ENCODE measurements at places on chromosomes 16 and 17.

- no peak for DNase-seq
Observed at GRCh38 chr16:3059723-3060242, 5.7 kb upstream of the IL32 start.

GRCh38 chr16:56343661-56344517 lies 81.5 kb downstream of the AMFR start:
- DNase-seq: no peak

GRCh38 chr17:45857977-45858708 lies 13.5 kb downstream of the SPPL2C start:
- no peak for DNase-seq

- DNase-seq: no peak
Observed at GRCh38 chr16:3841729-3842508, 38.6 kb downstream of the CREBBP start.

DNA sequence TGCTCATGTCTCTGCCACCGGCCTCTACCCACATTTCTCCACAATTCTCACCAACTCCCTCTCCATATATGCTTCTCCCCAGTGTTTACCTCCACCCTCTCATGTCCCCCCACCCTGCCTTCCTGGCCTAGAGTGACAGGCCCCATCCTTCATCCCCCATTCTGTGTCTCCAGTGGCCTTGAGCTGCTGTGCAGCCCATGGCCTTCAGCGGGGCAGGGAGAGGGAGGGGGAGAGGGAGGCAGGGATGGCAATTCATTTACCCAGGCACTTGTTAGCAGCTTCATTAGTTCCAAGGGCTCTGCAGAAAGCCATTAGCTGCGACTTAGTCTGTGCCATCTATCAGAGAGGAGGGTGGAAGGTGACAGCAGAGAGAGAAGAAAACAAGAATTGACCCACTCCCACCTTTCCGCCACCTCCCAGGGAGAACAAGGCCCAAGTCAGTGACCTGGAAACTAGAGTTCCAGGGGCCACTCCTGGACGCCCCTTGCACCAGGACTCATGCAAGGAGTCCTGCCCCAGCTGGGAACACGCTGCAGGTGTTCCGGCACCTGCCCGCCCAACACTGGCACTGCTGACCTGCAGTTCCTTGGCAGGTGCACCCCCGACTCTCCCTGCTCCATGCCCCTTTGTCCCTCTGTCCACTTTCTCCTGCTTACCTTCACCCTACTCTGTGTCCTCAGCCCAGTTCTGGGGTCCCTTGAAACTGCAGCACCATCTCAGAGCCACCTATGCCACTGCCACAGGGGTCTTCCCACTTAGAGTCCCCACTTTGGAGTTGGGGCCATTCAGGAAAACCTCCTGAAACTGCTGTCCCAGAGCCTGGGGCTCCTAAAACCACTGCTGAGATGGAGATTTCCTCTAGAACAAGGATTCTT lies 23.5 kb upstream of the PYY start:
- no peak for DNase-seq

GRCh38 chr17:17546399-17547185 lies 44.9 kb downstream of the PEMT start:
- DNase-seq: no peak

GRCh38 chr17:5571281-5571680 lies 13.0 kb downstream of the NLRP1 start:
- no peak for DNase-seq

DNA sequence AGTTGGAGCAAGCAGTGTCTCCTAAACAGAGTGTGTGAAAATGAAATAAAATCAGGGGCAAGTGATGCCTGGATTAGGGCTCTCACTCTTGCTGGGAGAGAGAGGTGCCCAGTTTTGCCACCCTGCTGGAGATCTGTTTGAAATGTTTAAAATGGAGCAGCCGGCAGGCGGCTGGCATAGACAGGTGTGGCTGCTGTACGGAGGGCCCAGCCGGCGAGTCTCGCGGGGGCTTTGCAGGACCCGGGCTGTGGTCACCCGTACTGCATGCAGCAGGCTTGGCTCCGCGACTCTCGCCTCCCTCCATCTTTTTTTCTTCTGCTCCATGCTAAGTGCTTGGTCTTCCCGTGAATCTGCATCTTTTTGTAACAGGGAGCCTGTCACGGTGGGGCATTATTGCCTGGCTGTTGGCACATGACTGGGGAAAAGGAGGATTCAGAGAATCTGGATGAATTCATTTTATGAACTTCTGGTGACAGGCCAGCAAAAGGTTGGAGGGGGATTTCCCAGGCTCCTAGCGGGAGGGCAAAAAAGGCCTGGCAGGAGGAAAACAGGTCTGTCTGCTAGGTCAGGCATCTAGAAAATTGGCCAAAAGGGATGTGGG lies 1.8 kb downstream of the ZNRF1 start:
- no peak for DNase-seq

DNA sequence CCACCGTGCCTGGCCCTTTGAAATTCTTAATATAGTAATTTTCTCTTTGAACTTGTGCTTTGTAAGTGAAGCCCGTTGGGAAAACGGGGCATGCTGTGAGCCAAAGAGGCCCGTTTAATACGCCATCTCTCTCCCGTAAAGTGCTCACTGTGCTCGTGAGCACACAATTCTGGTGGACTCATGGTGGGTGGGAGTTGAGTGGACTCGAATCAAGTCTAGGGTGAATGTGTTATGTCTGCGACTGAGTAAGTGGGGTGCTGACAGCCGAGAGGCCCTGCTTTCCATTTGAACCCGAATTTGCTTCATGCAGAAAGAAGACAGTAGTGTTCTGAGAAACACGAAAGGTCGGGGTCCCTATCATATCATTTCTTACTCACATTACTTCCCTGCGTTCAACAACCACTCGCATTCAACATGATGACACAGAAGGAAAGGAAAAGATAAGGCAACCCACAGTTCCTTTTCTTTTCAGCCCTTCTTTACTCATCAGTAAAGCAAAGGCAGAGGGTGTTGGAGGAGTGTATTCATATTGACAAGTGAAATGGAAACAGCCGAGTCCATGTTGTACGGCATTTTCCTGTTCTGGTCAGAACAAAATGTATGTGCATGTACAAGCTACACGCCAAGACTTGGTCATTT lies 4.8 kb upstream of the ATP2A3 start:
- DNase-seq: no peak

DNA sequence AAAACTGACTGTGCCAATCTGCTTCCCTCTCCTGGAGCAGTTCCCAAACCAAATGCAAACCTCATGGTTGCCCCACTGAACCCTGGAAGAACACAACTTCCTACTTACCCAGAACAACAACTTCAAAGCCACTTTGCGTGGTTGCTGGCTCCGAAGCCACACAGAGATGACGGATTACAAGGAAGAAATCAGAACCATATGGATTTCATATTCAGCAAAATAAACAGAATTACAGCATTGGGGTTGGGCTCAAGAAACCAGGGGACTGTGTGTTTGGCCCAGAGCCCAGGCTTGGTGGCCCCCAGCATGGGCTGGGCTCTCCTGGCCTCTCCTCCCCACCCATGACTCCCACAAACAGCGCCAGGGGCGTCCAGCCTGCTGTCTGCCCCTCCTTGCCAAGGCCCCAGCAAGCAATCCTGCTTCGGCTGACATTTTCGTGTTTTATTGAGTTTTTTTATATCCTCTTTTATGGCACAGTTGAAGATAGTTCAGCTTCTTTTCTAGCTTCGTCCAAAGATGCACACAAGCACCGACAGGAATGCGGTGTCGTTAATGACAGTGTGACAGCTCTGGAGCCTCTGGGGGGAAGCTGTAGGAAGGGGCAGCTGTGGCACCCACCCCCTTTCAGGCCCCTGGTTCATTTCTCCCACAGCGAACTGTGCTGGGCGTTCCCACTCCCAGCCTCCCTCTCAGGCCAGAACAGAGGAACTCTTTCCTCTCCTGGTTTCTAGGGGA lies 137.1 kb downstream of the GAS7 start:
- no peak for DNase-seq

GRCh38 chr17:50146927-50147665 lies 3.4 kb downstream of the PPP1R9B start:
- DNase-seq: no peak

All from Ammon's horn (tissue), 1 donor.